ENCODE measurements at places on chromosomes 4 and X. TPM values are rescaled to one million over a fixed set of nuclear protein-coding genes. Genes with fewer than 3 reads are reported as not detected.

GRCh38 chrX:20383477-20383876 is 116.8 kb upstream of the RPS6KA3 start:
- H3K4me1 ChIP-seq = peaks cover 20% of the 10 kb centered on the region
- no peaks in the 10 kb centered on the region for H3K36me3 ChIP-seq
- H3K4me3 ChIP-seq = no peak overlapping the region

Gene AADAT
- 2.7 TPM for total RNA-seq

DNA sequence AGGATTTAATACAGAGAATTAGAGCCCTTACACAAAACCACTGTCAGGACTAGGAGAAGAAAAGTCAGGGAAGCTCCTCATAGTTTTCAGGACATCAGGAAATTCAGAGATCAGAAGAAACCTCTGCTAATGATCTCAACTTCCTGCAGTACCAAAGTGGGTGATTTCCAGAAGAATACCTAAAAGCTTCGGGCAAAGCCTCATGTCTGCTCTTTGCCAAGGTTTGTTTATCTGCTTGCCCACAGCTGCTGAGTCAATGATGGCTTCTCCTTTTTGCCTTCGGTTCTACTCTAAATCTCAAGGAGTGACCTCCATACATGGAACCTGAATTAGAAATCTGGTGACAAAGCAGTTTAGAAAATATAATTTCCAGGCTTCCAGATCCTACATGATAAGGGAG is 68.4 kb downstream of the USP38 start:
- H3K27me3 ChIP-seq = no peaks in the 10 kb centered on the region
- peak; percentile 61 for DNase-seq
- H3K4me3 ChIP-seq = no peak overlapping the region
- H3K4me1 ChIP-seq = peaks cover 40% of the 10 kb centered on the region

Gene PSAPL1
- total RNA-seq = 0.15 TPM

Gene NWD2
- total RNA-seq = under 0.01 TPM
